ENCODE measurements at places on chromosomes 5 and 9.

GRCh38 chr5:117246424-117246823 is 671.8 kb upstream of the SEMA6A start:
- DNase-seq = no peak

- no peak for DNase-seq
Observed at GRCh38 chr5:36128795-36129194, 22.9 kb downstream of the LMBRD2 start.

GRCh38 chr9:3880851-3881250 is 355.1 kb upstream of the RFX3 start:
- no peak for DNase-seq

- no peak for DNase-seq
Observed at GRCh38 chr9:111195766-111196165, 134.3 kb downstream of the OR2K2 start.

- DNase-seq = no peak
Observed at GRCh38 chr5:206927-207536, 10.9 kb downstream of the CCDC127 start.

DNA sequence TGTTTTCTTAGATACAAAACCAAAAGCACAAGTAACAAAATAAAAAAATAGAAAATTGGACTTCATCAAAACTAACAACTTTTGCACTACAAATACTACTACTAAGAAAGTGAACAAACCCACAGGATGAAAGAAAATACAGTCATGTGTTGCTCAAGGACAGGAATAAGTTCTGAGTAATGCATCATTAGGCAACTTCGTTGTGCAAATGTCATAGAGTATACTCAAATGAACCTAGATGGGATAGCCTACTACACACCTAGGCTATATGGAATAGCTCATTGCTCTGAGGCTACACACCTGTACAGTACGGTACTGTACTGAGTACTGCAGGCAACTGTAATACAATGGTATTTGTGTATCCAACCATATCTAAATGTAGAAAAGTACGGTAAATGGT is 88.3 kb downstream of the RAPGEF1 start:
- no peak for DNase-seq

- DNase-seq = no peak
Observed at GRCh38 chr9:8855046-8855445, 1055.5 kb upstream of the DMAC1 start.

DNA sequence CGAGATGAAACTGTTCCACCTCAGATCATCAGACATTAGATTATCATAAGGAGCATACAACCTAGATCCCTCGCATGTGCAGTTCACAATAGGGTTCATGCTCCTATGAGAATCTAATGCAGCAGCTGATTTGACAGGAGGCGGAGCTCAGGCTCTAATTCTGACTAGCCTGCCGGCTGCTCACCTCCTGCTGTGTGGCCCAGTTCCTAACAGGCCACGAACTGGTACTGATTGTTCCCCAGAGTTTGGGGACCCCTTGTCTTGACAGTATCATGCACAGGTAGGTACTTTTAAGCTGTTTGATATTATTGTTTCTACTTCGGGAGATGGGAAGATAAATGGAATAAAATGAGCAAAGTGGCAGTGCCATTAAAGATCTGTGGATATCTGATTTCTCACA is 66.9 kb downstream of the ZCCHC7 start:
- no peak for DNase-seq

- DNase-seq = no peak
Observed at GRCh38 chr5:104353371-104353770, 790.8 kb upstream of the NUDT12 start.

GRCh38 chr5:72246954-72247442 is 73.0 kb downstream of the MRPS27 start:
- no peak for DNase-seq

DNA sequence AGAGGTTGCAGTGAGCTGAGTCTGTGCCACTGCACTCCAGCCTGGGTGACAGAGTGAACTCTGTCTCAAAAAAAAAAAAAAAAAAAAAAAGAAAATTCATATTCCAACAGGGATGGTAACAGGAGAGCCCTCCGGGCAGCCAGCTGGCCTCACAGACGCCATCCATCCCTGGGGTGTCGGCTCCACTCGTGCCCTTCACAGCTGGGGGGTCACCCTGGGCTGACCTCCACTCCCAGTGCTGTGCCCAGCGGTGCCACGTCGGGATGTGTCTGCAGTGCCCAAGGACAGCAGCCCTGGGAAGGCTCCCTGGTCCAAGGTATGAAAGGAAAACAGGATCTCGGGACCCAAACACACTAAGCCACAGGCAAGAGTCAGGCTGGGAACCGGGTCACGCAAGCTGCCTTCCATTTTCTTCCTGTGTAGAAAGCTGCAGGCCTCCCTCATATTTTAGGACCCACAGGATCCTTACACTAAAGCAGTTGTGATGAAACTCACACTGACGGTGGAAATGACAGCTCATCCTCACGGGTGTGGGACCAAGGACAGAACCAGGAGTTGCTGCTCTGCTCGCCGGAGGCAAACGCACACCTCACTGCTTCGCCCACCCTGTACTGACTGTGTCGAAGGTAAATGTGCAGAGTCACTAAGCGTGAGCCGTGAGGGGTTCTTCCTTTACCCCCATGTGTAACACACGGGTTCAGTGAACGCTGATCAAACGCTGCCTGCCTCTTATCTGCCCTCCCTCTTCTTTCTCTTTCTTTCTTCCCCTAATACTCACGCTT is 5.3 kb downstream of the SLC12A7 start:
- no peak for DNase-seq

DNA sequence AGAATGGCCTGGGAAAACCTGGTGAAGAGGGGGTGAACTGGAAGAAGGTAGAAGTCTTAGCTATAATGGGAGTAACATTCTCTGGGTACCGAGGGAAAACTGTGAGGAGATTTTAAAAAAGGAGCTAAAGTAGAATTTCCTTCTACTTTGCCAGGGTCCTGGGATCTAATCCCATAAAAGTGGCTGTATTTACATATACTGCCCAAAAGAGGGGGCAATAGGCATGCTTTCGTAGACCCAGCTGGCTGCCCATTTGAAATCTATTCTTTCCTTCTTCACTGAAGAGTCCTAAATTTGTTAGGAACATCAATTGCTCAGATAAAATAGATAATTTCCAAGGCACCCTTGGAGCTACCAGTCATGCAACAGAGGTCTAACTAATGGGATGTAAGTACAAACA is 159.2 kb downstream of the CDC42SE2 start:
- no peak for DNase-seq

DNA sequence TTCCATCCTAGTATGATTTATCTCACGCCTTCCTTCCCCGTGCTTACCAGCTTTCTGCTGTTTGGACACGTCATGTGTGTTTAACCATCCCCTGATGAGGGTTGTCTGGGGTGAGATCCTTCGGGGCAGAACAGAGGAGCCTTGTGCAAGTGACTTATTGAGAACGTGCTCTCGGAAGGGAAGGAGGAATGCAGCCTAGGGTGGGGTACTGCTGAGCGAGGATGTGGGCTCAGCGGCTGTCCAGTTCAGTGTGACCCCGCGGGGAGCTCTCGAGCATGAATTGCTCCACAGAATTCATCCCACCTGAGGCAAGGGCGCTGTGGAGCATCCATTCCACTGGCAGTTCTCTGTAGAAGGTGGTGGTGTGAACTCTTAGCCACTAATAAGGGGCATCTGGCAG is 4.0 kb downstream of the MYOZ3 start:
- no peak for DNase-seq

- no peak for DNase-seq
Observed at GRCh38 chr5:15183520-15183919, 311.9 kb upstream of the ANKH start.

- no peak for DNase-seq
Observed at GRCh38 chr9:108621991-108622855, 233.6 kb downstream of the ACTL7B start.

DNA sequence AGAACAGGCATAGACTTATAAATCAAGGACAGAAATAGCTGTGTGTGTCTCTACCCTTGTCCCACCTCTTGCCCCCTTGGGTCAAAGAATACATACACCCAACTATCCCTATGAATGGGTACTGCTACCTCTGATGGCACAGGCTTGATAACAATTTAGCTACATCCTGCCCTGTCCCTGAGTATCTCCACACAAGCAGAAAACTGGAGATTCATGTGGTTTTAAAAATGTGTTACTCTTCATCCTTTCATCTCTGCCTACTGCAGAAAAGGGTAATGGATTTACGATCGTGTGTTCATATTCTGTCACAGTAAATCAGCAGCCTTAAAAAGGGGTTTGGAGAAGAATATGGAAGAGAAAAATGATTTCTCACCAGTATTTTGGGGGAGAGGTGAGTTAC is 49.2 kb upstream of the NREP start:
- DNase-seq = no peak

GRCh38 chr5:14879937-14880589 is 8.5 kb upstream of the ANKH start:
- no peak for DNase-seq

DNA sequence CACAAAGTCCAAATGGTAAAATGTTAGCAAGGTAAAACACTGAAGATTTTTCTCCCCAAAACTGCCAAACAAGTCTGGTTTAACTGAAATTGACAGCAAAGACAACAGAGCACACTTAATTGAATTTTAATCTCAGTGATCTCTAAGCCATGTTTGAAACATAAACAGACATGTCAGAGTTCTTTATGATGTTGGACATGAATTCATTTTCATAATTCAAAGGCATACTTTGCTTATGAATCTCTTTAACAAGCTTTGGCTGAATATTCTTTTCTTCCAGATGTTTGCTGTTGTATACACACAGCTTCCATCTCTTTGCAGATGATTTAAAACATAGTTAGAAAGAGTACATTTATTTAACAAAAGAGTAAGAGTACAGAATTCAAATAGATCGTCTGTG is 509.1 kb downstream of the RAB3C start:
- no peak for DNase-seq

- no peak for DNase-seq
Observed at GRCh38 chr9:69044240-69045219, 9.0 kb downstream of the FXN start.

DNA sequence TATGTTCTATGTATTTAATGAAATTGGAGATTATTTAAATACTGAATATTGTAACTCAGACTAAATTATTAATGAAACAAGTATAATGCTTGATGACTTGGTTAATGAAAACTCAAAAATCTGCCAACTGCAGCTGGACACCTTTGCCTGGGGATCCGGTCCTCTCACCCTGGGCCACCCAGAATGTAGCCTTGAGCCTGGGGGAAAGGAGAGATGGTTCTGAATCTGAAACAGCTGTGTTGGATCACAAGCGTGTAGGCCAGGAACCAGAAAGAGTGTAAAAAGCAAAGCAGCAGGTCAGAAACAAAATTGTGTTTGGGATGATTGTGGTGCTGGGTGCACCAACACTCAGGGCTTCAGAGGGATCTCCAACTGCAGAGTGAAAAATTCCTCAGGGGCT is 38.5 kb downstream of the ADAMTS16 start:
- DNase-seq = no peak

- DNase-seq = no peak
Observed at GRCh38 chr9:127694890-127695720, 11.7 kb upstream of the CFAP157 start.

DNA sequence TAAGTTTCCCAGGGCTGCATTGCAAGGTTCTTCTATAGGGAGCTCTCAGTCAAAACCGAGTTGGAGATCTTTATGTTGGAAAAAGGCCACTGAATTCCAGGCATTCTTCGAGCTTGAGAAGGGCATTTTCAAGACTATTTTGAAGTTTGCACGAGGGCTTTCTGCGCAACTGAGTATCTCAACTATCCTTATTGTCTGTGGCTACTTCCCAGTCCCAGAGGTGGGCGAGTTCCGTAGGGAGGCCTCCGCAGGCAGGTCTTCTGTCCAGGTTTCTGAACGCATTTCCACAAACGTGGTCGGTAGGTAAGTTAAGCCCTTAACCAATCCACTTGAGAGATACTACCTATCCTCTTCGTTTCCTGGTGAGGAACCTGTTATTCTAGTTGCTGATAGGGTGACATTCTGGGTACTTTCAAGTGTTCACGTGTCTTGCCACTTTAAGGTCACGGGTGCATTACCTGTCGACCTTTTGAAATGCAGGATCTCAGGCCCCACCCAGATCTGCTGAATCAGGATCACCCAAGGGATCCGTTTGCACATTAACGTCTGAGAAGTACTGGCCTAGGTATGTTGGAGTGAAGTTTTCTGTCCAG is 51.4 kb upstream of the TJP2 start:
- DNase-seq = no peak

Measured in T1000 (cell line).